ENCODE measurements at places on chromosomes 6 and 20. TPM values are rescaled to one million over a fixed set of nuclear protein-coding genes. Genes with fewer than 3 reads are reported as not detected.

Gene LAMA2
- 0.47 TPM for total RNA-seq

Gene HLA-C
- 2,142 TPM for total RNA-seq

GRCh38 chr20:18101125-18101810, 36.4 kb upstream of the KAT14 start:
- no peak for DNase-seq

DNA sequence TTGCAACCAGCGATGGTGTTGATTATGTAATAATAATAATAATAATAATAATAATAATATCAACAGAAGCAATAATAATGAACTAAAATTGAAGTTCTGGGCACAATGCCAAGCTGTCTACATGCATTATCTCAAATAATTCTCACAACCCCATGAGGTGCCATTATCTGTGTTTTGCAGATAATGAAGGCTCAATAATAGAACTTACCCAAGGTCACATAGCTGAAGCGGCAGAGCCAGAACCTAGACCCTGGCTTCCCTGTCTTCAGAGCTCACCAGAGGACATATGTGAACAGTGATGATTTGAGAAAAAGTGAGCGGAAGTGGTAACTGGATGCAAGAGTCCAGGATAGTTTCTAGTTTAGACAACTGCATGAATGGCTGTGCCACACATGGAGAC, 91.0 kb downstream of the HIVEP1 start:
- DNase-seq, result no peak
